Thymus (tissue), 14 donors: ENCODE measurements at places on chromosomes 13 and 19.

DNA sequence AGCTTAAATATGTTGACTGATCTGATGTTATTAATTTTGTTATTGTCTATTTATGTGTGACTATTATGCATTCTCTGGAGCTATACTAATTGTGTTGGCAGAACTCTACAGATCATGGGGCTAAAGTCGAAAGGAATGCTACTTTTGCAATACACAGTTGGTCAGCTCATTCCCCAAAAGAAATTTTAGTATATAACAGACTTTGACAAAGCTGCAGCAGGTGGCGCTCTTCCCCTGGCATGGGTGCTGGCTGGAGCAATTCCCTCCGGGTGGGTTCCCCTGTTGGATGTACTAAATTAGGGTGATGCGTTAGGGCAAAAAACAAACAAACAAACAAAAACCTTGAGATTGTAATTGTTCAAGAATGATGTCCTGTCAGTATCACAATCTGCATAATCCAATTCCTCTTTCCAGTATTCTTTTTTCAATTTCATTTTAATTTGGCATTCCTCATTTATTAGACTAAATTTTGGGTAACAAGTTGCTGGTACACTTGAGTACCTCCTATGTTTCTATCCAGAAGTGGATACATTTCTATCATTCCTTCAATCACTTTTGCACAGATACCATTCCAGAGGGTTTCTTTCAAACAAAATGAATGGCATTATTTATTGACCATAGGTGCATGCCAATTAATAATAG, 322.8 kb upstream of the EDNRB start:
- DNase-seq, result peak; percentile 7

DNA sequence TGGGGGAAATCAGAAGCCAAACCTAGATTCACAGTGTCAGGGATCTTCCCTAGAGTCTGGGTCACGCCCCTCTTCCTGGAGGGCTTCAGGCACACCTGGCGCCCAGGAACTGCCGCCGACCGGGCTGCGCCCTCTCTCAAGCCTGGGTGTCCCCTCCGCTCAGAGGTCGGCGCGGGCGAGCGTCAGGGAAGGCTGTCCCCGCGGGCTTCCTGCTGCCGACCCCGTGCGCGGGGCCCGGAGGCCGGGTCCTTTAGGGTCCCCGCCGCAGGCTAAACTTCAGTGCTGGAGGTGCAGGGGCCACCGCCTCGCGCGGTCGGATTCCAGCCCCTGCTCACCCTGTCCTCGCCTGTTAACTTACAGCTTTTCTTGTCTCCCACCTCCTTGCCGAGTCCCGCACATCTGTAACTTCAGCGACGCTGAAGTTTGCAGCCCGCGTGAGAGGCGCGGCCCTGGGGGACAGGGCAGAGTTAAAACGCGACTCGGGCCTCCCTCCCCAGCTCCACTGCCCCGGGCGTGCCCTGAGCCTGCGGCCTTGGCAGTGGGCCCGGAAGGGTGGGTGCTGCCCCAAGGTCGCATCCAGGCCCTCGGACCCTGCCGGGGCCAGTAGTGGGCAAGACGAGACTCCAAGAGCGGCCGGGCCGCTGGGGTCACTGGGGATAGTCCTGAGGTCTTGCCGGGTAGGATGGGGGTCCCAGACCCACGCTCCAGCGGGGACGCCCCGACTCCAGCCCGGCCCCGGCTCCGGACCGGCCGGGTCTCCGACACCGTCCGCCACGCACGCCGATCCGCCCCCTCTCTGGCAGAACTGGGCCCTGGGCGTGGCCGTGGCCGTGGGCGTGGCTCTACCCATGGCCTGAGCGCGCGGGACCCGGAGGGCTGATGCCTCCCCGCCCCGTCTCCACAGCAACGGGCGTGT, 95.6 kb upstream of the ZNF98 start:
- DNase-seq, result no peak

- DNase-seq, result no peak
These were observed 11.9 kb downstream of the CAPS start for GRCh38 chr19:5925830-5926427.

DNA sequence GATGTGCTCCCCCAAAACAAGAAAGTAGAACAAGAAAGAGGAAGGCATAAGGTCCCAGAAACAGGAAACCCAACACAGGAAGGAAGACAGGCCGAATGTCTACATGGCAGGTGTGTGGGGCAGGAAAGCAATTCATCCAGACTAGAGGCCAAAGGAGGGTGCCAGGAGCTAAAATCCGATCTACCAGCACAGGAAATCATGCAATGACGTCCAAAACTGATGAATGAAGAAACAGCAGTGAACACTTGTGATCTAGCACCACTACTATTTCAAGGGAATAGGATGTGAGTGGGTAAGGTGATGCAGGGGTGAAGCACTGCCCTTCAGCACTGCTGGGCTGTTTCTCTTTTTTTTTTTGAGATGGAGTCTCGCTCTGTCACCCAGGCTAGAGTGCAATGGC, 59.1 kb downstream of the DOCK9 start:
- no peak for DNase-seq

- DNase-seq, result no peak
These were observed 524 bp downstream of the PRKCG start for GRCh38 chr19:53882391-53883050.

DNA sequence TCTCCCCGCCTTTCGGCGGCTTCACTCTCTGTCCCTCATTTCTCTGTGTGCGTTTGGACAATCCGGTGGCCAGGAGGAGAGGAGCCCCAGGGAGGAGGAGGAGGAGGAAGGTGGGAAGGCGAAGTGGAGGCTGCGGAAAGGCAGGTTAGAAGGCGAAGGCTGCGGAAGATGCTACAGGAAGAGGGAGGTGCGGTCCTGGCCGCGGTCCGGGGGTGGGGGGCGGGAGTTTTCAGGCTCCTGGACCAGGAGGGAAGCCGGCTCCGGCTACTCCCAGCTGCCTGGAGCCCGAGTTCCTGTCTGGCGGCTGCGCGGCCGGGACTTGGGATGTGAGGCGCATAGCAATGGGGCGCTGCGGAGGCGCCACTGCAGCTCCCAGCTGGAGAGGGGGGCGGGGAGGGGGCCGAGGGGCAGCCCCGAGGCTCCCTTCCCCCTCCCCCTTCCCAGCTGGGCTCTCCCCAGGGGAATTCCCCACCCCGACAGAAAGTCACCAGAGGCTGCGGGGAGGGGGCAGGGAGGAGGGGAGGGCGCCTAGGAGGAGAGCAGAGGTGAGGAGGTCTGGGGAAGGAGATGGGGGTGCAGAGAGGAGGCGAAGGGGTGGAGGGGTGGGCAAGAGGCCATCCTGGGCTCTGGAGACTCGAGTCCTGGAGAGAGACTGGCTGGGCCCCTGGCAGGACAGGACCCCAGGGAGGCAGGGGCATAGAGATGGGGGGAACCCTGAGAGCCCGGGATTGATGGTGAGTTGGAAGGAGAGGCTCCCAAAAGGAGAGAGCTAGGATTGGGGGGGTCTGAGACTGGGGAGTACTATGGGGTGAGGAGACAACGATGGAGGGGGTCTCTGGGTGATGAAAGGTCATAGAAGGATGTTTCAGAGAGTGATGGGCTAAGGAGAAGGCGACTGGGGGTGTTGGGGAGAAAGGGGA, 2.0 kb downstream of the LRRC4B start:
- DNase-seq, result no peak

- DNase-seq, result no peak
These were observed 7.3 kb downstream of the PIAS4 start for GRCh38 chr19:4014541-4015491.

- peak; percentile 2 for DNase-seq
These were observed 270.4 kb downstream of the ENOX1 start for GRCh38 chr13:43516401-43516833.

- DNase-seq, result no peak
These were observed 1899.4 kb downstream of the PCDH9 start for GRCh38 chr13:65330691-65331090.

DNA sequence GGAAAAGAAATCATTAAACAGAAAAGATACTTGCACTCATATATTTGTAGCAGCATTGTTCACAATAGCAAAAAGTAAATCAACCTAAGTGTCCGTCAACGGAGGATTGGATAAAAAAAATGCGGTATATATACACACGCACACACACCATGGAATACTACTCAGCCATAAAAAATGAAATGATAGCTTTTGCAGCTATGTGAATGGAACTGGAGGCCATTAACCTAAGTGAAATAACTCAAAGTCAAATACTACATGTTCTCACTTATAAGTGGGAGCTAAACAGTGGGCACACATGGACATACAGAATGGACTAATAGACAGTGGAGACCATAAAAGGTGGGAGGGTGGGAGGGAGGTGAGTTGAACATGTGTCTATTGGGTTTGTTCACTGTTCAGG, 18.4 kb downstream of the WBP4 start:
- no peak for DNase-seq

DNA sequence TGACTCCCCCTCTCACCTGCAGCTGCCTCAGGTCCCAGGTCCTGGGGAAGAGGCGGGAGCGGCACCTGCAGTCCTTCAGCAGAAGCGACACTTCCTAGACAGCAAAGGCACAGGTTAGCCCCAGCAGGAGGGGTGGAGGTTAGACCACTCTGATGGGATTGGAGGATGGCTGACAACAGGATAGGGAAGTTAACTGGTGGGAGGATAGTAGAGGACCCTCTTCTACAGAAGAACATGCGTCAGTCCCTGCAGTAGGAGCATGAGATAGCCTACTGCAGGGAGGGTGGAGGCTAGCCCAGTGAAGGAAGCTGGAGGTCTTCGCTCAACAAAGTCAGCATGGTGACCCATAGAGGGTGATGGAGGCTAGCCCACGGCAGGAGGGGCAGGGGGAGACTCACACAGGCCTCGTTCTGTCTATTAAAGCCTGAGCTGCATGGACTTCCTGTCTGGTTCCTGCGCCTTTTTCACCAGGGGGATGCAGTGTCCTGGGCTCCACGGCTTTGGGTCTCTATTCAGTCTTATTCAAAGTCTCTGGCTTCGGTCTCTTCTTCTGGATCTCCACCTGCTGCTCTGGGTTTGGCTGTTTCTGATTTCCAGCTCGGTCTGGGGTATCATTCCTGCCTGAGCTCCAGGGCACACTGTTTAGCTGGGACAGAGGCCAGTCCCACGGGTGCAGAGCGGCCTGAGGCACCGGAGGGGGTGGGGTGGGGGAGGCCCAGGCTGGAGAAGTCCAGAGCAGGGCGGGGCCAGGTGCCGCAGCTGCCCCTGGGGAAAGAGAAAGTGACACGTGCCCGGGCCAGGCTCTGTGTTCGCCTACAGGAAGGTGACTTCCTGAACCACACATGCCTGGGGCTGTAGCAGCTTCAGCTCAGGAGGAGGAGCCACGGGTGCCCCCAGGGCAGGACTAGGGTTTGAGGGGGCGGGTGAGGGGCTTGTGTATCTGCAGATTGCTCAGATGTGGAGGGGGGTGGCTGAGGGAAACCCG, 7.3 kb downstream of the IFNL3 start:
- peak; percentile 25 for DNase-seq

DNA sequence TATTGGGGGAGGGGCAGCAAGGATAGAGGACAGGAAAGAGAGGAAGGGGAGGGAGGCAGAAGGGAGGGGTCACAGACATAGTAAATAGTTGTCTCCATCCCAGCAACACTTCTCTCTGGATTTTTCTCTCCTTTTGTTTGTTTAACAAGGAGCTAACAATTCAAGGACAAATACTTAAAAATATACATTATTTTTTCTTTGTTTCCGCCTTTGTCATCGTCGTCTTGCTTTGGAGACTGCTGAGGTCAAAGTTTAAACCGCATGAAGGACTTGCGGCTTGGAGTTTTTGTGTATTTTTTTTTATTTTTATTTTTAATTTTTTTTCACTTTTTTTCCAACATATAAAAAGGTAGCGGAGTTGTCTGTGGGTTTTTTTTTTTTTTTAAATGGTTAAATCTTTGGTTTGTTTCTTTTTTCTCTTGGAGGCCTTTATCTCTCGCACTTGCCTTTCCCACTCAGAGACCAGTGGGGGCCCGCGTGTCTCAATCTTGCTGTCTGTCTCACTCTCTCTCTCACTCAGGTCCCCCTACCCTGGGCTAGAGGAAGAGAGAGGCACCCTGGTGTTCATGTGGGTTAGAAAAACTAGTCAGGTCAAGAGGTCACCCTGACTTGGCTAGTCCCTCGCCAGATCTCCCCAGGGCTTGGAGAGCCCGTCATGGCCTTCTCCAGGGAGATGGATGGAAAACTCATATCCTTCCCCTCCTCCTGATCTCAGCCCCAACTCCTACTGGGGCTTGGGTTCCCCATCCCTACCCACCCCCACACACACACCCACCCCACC, 11.0 kb downstream of the ZNF574 start:
- DNase-seq, result no peak

GRCh38 chr13:30907121-30907861, 1.2 kb downstream of the MEDAG start:
- no peak for DNase-seq

DNA sequence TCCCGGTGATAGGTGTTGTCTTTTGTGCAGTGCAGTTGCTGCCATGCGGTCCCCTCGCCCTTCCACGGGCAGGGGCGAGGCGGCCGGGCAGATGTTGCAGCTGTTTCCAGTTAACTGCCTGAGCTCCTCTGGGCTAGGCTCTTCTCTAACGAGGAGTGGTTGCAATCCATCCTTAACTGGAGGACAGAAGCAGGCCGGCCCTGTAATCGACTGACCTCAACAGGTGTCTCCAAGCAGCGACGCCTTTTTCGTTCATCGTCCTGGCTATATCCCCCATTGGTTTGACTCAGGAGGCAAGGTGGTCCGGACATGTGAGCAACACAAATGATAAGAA, 1.9 kb upstream of the TSC22D1 start:
- DNase-seq, result peak; percentile 12

- no peak for DNase-seq
These were observed 2.2 kb upstream of the IRS2 start for GRCh38 chr13:109788372-109789111.

GRCh38 chr13:110440946-110441731, 120.4 kb downstream of the RAB20 start:
- no peak for DNase-seq

DNA sequence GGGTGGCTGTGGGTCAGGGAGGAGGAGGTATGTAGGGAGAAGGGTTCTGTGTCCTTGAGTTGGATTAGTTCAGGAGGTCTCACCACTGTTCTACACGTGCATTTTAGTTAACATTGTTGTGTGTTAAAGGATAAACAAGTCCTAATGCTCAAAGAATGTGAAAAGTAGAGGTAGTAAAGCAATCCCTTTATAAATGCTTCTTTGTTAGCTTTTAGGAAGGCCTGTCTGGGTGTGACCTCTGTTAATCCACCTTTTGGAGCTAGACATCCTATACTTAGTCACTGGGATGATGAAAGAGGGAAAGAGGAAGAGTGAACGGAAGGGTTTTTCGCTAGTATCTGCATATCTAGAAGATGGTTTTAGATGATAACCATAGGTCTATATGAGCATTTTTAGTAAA, 42.2 kb upstream of the FLT1 start:
- no peak for DNase-seq

DNA sequence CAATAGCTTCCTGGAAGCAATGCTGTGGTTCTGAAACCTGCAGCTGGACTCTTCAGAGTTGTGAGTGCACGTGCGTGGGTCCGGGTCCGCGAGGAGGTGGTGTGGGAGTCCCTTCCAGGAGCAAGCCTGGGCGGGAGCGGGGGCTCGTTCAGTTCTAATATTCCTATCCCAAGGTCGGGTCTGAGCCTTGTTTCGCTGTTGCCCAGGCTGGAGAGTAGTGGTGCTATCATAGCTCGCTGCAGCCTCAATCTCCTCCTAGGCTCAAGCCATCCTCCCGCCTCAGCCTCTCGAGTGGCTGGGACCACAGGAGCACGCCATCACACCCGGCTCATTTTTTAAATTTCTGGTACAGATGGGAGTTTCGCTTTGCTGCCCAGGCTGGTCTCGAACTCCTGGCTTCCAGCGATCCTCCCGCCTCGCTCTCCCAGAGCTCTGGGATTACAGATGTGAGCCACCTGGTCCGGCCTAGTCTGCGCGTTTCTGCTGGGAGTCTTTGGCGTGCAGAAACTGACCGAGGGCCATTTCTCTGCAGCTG, 625 bp downstream of the ZFP82 start:
- DNase-seq, result no peak
